ENCODE measurements at places on chromosomes 6 and 20.

DNA sequence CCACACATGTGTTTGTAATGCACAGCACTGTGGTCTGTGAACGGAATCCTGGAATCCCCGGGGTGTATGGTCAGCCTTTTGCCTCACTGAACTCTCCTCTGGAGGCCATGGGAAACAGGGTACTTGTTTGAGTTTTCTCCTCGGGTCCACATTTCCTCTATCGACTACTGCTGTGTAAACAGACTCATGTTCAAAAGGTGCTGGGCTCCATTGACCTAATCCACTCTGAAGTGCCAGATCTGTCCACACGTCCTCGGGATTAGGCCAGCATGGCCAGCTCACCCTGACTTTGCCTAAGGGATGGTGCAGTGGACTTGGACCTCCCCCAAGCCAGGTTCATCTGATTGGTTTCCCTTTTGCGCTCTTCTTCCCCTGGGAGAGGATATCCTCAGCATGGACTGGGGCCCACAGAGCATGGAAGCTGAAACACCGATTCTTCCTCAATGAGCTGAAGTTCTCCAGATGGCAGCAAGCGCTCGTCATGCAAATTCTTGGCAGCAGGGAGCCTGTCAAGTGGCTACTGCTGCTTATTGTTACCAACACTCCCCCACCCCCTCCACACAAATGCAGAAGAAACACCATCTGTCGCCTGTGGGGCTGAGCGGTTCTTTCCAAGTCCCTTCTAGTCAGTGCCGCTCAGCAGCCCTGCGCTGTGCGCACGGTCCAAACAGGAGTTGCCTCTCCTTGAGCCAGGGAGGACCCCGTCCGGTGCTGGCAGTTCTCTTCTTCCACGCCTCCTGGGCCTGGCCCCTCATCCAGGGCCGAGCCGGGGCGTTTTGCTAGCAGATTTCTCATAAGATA lies 292.6 kb upstream of the MARCKS start:
- peak; percentile 83 for DNase-seq

GRCh38 chr6:50681213-50681824 lies 32.0 kb upstream of the TFAP2D start:
- no peak for DNase-seq

DNA sequence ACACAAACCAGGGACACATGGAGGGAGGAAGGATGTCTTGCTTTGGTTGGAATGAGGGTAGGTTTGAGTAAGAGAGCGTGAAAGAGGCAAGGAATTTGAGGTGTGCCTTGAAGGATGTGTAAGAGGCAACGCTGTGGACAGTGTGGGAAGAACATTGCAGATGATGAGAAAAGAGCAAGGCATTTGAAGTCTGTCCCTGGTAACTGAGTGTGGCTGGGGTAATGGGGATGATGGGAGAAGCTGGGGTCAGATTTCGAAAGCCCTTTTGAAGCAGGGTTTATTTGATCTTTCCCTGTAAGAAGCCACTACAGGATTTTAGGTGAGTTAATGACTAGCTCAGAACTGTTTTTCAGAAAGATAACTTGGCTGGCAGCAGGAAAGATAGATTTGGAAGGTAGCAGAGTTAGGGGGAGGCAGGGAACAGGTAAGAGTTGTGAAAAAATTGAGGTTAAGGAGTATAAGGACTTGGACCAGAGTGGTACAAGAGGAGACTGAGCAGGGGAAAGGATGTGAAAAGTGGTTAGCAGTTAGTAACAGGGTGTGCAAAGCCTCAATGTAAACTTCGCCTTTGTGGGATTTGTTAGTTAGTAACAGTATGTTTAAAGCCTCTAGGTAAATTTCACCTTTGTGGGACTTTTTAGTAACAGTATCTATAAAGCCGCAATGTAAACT lies 17.7 kb downstream of the UTRN start:
- DNase-seq = no peak

DNA sequence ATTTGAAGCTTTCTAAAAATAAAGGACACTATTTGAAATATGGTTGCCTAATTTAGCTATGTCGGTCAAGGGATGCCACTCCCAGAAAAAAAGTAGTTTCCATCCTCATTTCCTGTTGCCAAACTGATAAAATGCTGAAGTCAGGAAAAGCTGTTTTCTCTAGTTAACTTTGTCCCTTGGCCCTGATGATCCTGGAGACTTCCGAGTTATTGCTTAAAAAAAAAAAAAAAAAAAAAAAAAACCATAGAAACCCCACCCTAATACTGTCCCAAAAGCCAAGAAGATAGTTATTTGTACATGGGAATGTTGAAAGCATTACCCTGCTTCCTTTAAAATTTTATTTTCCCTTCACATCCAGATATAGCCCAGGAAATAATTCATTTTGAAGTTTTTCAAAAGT lies 236.7 kb downstream of the SOD2 start:
- no peak for DNase-seq

DNA sequence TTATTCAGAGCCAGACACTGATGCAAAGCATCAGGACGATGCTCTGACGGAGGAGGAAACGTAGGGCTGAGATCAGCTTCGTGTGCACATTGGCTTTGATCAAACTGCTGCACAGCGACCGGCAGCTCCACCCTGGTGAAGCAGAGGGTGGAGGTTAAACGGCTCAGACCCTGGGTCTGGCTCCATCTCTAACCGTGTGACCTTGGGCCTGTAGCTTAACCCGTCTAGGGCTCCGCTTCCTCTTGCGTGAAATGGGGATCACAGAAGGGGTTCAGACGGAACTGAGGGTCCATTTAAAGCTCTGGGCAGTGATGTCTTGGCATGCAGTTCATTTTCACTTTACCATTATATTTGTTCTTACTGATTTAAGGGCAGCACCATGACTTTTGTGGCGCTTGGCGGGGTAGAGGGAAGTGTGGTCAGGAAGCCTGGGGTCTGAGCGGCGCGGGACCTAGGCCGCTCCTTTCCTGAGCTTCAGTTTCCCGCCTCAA lies 644 bp downstream of the RBL1 start:
- DNase-seq = no peak

DNA sequence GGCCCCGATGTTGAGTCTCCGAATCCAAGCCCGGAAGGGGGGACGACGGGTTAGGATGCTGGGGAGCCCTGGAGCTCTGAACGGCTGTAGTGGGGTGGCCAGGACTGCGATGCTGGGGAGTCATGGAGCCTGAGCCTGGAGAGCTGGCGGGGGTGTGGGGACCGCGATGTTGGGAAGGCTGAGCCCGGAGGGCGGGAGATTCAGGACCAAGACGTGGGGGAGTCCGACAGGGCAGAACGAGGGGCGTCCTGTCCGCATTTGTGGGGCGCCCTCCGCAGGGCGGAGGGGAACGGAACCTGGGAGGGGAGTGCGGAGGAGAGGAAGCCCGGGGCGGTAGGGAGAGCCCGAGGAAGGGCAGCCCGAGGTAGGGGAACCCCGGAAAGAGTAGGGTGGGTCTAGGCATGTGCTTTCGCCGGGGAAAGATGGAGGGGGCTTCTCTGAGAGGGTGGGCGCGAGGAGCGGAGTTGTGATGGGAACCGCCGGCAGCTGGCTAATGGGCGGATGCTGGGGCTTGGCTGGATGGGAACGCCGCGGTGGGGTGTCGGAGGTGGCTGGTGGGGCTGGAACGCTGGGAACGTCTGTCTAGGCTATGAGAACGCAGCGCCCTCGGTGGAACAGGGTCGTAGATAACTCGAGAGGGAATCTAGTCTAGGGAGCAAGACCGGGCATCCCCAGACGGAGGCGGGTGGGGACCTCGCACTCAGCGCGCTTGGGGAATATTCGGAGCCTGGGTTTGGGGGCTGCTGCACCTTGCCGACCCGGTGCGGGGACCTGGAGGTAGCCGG lies 684 bp downstream of the PAQR8 start:
- peak; percentile 24 for DNase-seq

DNA sequence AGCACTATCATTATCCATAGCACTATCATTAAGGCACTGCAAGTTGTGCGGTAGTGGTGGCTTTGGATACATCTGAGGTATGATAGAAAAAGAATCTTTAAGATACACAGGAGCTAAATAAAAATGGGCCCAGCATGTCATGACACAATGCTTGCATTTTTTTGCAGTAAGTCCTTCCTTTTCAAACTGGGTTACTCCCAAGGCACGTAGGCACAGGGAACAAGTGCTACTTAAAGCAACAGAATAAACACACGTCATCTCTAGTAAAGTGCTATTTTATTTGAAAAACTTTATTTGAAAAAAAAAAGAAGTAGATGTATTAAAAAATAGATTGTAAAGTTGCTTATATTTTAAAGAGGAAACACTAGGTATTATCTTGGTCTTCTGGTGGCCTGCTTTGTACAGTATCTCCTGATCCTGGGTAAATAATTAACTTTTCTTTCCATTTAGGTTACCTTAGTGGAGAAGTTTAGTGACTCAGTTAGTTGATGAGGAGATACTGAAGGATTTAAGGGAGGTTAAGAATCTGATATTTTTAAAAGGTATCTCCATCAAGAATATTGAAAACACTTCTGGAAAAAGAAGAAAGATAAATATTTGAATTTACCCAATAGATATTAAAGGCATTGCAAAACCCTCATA lies 129.6 kb downstream of the EDN1 start:
- no peak for DNase-seq

GRCh38 chr20:24934101-24934661 lies 14.9 kb upstream of the CST7 start:
- no peak for DNase-seq

DNA sequence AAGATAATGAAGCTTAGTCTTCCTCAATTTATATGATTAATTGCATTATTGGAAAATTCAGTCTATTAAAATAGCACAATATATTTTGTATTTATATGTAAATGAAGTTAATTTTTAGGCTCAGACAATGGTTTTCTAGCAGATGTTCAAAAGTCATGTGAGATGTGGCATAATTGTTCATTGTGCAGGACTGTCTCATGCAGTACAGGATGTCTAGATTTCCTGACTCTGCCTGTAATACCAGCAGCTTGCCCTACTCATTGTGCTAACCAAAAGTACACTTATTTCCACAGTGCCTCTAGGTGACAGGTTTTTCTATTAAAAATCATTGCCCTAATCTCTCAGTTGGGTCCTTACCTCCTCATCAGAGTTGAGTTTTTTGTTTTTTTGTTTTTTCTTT lies 12.4 kb downstream of the RALGAPB start:
- DNase-seq = no peak

GRCh38 chr6:183668-184067 lies 108.6 kb upstream of the DUSP22 start:
- no peak for DNase-seq

DNA sequence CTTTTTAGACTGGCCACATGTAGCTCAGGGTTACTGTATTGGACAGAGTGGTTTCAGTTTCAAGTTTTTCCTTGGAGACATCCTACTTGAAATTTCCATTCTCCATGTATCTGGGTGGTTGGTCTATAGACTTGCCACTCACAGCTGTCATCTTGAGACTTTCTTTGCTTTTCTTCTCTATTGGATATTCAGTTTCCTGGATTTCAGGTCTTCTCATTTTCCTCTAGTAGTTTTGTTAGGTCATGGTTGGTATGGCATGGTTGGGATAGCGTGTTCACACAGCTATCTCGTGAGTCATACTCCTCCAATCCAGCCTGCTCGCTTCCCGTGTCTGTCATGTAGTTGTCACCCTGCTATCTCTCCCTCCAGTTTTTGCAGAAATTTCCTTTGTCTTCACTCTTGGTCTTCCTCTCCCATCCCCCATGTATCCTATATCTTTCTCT lies 48.3 kb downstream of the PTPN1 start:
- no peak for DNase-seq

DNA sequence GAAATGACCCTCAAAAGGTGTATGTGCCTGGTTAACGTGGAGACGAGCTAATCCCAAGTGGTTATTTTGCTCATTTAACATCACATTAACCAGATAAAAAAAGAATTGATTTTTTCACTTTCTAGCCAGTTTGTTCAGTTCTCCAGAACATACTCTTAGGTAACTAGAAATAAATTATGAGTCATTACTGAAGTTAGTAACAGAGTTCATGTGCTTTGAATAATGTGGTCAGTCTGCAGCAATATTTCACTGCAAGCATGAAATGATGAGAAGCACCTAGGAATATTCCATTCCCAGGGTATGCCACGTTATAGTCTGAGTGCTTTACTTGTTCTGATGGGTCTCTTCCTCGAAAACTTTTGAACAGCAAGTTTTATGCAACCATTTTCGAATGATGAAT lies 138.3 kb upstream of the INSM1 start:
- DNase-seq = no peak

DNA sequence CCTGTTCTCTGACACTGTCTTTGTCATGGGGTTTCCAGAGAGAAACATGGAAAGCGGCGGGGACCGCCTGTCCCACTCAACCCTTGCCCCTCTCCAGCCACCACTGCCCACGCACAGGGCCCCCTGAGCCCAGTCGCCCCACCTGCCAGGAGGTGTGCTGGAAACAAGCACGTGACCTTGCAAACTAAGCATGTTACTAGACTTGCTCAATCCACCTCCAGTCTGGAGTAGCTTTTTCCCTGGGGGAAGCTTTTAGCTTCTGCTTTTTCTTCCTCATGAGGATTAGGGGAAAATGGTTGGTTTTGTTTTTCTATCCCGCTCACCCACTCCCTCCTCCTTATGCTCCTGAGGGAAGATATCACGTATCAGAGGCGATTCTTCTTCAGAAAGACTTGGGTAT lies 105.7 kb downstream of the PLEKHG1 start:
- DNase-seq = no peak

- DNase-seq = no peak
These were observed 743 bp downstream of the CMTR1 start for GRCh38 chr6:37433657-37434271.

GRCh38 chr6:28060405-28060804 lies 20.0 kb upstream of the ZNF165 start:
- DNase-seq = no peak

- no peak for DNase-seq
These were observed 184.0 kb upstream of the FLRT3 start for GRCh38 chr20:14521436-14521835.

DNA sequence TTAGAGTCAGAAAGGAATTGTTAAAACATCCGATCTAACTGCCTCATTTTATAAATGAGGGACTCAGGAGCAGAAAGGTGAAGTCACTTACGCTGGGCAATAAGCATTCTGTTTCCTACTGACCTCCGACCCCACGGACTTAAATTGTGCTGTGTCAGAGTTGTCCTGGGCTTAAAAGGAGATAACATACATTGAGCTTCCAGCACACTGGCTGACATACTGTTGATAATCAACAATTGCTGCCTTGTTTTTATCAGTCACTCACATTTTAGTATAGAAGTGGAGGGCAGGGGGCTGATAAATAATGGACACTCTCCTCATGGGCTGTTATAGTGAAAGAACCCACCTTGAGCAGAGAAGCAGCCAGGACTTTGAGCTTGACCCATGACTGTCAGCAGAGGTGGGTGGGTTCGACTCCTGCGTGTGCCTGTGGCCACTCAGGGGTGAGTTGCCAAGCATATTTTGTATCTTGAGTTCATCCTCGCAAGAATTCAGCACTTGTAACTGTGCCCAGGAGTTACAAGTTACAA lies 166.5 kb upstream of the JARID2 start:
- no peak for DNase-seq

- no peak for DNase-seq
These were observed 199.8 kb downstream of the DLL1 start for GRCh38 chr6:170091000-170091638.

DNA sequence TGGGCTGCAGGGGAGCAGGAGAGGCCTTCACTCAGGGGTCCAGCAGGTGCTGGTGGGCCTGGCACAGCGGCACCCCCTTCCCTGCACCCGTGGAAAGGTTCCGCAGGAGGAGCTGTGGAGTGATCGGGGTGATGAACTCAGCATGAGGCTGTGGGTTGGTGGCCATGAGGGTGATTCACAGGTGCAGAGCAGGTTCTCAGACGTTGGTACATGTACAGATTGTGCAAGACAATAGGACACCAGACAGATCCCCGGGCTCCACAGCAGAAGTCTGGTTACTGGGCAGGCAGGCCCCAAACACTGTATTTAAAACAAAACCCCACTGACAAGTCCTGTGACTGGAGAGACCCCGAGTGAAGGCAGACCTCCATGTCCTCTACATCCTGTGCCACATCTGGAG lies 151.6 kb upstream of the CDH4 start:
- DNase-seq = no peak

GRCh38 chr6:110528930-110529325 lies 52.5 kb upstream of the SLC22A16 start:
- no peak for DNase-seq
